RPMI7951 (cell line): ENCODE measurements at places on chromosomes 11 and 22. TPM values are rescaled to one million over a fixed set of nuclear protein-coding genes. Genes with fewer than 3 reads are reported as not detected.
A peak's percentile ranks its signal among the peaks of the same experiment; 100 is the strongest.

Gene NNMT
- 344 and 368 TPM in 2 replicates for total RNA-seq

Gene OR5D14
- total RNA-seq = not detected in 2 replicates

Gene FJX1
- 7.0 and 7.9 TPM in 2 replicates for total RNA-seq

Gene RIC3
- total RNA-seq = not detected in 2 replicates

Gene OTOG
- not detected in 2 replicates for total RNA-seq

Gene PVALB
- total RNA-seq = not detected in 2 replicates

Gene OR2AG2
- 0.39 and 0.84 TPM in 2 replicates for total RNA-seq

DNA sequence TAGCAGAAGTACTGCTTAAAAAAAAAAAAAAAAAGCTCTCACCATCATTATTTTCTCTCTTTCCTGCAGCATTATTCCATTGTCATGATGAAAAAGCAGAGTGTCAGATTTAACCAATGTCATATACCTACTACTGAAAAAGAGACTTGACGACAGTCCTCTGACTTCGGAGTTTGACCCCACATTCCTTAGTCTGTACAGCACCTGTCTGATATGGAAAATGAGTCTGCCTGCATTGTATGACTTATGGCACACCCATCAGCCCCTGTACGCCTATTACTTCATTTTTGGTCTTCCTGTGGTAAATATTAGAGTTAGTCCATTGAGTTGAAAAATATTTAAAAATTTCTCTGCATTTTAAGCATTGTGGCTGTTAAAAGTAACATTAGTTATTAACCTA lies 54.5 kb upstream of the NOX4 start:
- DNase-seq = no peak

DNA sequence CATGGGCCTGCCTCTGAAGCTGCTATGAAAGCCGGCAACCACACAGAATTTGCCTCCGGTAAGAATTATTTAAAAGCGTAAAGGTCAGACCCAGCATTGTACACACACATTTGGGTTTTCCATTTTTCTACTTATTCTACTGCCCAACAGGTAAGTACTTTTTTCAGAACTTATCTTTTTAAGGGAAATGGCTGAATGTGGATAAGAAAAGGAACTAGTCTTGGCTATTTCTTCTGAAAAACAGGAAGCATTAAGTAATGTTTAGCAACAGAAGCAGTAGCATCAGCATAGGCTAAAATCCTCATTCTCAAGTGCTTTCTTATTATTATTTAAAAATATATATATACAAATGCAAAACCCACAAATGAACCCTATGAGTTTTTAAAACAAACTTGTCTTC lies 103.1 kb downstream of the MPPED2 start:
- DNase-seq = no peak

DNA sequence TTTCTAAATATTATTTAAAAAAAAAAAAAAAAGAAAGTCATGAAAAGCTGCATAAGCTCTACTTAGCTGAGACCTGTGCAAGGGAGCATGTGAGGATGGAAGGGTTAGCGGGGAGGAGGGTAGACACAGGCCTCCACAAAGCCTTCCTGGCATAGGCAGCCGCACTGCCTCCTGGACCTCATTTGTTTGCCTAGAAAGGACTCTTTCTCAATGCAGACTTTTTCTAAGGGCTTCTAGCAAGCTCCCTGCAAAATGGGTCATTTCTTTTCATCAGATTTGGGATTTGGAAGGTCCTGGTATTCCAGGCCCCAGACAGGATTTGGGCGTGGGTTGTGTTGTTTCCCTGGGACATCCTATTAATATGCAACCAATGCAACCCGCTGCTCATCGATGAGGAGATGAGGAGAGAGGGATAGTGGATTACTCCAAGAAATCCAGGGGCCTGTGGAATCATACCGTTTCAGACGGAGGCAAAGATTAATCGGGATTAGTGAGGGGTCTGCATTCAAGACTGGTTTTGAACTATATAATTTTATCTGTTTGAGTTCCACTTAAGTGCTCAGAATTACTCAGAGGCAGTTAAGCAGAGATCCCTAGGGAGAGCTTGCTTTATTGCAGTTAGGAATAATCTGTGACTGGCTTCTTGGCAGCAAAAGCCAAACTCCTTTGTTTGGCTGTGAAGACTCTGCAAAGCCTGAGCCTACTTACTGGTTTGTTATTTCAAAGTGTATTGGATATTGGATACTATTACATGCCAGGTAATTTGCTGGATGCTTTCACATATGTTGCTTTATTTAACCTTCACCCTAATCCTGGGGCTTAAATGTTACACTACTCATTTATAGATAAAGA lies 106.9 kb upstream of the NAV2 start:
- DNase-seq = no peak

DNA sequence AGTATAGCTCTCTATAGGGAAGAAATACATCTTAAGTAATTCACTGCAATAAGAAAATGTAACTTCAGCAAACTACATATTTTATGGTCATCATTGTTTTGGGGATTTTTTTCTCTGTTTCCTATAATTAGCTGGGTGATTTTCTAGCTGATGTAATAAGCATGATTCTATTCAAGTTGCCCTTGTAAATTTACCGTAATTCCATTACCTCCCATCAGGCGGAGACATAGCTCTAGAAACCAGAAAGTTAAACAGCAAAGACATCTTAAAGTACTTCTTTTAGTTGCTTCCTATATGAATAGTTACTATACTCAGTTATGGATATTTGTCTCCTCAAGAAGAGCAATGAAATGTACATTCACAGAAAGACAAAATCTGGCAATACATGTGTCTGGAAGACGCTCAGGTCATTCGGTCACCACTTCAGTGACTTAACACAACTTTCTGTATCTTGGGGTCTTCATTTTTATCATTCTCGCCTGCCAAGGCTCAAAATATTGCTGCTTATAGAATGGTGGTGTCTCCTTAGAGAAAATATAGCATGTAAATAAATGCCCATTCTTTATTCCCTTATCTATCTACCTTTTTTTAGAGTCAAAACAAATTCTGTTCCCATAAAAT lies 239.9 kb upstream of the ZC3H12C start:
- DNase-seq = peak; percentile 61

- DNase-seq = no peak
Measured at GRCh38 chr11:125157953-125158680, 6.4 kb upstream of the PKNOX2 start.
